ENCODE measurements at places on chromosomes 11 and 22. TPM values are rescaled to one million over a fixed set of nuclear protein-coding genes. Genes with fewer than 3 reads are reported as not detected.

Gene FSHB
- total RNA-seq: not detected

DNA sequence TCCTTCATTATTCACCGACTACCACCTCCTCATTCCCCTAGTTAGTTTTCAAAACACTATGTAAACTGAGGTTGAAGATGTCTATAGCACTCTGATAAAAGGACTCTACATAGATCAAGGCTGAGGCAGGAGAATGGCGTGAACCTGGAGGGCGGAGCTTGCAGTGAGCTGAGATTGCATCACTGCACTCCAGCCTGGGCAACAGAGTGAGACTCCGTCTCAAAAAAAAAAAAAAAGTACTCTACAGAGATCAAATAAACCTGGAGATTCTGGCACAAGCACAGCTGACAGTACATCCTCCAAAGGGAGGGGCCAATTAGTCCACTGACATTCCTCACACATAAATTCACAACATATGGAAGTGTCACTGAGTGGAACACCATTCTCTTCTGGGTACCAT lies 31.0 kb downstream of the TSG101 start:
- DNase-seq: no peak

- DNase-seq: no peak
These were observed 716 bp downstream of the GRM5 start for GRCh38 chr11:89065066-89065465.

- DNase-seq: peak; percentile 9
These were observed 6.5 kb downstream of the TMEM25 start for GRCh38 chr11:118537409-118537980.

GRCh38 chr22:44080936-44081861 lies 57.1 kb downstream of the PARVB start:
- peak; percentile 52 for DNase-seq

DNA sequence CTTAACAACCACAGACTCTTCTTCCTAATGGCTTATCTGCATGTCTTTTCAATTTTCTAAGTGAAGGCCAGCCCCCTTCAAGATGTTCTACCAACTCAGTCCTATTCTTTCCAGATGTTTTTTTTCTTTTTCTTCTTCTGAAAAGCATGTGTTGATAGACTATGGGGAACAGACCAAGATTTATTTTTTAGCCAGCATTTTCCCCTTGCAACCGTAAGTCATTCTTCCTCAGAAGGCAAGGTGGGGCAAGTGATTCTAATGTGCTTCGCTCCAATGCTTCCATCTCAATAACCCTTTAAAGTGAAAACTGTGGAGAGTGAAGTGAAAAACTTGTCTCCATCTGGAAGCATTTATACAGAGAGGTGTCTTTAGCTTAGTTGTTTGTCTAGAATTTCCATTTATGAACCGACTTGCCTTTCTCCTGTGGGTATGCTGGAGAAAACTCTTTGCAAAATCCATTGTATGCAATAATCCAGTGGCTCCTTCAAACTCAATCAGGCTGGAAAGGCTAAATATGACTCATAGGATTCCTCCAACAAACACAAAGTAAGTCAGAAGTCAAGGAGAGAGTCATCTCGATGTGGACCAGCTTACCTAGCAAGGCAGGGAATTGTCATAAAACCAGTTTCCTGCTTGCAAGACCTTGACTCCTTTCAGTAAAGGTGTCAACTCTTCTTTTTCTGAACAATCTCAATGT lies 83.7 kb downstream of the MAML2 start:
- DNase-seq: peak; percentile 80

Gene CCDC89
- not detected for total RNA-seq

DNA sequence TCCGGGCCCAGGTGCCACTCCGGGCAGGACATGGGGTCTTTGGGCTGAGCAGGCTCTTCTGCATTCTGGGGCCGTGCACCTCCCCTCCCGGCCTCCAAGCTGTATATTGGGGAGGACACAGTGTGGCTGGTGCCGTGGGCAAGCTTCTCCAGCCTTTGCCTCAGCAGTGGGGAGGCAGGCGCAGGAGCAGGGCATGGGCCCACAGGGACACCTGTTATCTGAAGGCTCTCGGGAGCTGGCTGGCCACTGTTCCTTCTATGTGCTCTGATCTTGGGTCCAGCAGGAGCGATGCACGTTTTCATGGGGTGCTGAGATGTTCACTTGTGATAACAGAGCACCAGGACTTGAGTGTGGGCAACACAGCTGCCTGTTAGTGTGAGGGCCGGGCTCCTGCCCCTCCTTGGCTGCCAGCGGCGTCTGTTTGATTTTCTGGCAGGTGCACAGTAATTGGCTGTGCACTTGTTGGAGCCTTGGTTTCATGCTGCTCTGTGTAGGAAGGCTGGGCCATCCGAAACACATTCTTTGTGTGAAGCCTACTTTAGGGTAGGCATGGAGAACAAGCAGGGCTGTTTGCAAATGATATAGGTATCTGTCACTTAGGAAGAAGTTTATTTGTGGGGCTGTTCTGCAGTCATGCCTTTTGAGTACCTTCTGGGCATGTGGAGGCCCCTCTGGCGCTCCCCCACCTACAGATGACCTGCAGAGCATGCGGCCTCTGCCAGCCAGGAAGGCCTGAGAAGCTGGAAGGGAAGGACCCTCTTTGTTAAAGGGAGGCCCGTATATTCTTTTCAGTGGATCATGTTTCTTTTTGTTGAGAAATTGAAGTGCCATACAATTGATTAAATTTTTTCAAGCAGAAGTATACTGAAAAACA lies 201.5 kb downstream of the TBC1D22A start:
- no peak for DNase-seq

DNA sequence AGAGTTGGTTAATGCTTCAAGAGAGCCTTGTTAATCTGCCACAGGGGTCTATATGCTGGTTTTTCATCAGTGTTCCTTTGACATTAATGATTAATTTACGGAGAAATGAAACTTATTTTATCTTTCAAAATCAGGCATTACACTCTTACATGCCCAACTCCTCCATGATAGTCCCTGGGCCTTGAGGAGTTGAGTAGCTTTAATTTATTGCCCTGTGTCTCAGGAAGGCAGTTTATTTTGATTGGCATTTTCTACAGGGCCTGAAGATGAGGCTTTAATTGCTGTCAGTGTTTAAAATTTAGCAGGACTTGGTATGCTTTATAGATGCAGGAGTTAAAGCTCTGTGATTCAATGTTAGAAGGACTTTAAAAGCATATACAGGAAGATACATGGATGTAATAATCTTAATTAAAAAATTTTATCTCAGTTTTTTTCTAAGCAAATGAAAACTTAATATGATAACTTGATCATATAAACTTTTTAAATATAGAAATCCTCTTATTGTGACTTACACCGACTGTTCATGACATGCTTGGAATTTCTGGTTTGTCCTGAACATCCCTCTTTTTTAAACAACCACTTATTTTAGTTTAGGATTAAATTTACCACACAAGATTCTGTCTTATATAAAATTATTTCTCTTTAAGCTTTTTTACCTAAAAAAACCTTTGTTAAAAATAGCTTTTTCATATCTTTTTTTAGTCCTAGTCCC lies 12.2 kb downstream of the GLYAT start:
- no peak for DNase-seq

DNA sequence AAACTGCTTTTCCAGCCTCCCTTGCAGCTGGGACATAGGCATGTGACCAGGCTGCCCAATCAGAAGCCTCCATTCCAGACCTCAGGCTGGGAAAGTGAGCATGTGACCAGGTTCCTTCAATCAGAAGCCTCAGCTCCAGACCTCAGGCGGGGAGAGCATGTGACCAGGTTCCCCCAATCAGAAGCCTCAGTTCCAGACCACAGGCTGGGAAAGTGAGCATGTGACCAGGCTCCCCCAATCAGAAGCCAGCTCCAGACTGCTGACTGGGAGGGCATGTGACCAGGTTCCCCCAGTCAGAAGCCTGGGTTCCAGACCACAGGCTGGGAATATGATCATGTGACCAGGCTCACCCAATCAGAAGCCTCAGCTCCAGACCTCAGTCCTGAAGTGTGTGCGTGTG lies 11.7 kb upstream of the IL2RB start:
- DNase-seq: no peak

Gene ISX
- total RNA-seq: not detected

DNA sequence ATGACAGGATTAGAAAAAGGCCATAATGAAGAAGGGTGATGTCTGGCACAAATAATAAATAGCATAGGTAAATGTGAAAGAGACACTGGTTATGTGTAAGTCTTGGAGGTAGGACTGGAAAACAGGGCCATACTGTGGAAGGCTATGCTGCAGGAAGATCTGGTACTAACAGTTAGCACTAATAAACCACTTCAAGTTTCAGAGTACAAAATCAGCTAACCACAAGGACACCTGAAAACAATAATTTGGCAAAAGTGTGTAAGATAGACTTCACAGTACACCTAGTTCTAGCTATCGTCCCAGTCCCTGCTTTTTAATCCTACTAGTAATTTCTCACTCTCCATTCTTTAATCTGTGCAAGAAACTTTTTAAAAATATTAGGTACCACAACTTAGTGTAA lies 44.3 kb downstream of the CWF19L2 start:
- DNase-seq: no peak

Gene RASL10A
- not detected for total RNA-seq

- DNase-seq: no peak
These were observed 56.2 kb upstream of the CSNK2A3 start for GRCh38 chr11:11409224-11409623.

DNA sequence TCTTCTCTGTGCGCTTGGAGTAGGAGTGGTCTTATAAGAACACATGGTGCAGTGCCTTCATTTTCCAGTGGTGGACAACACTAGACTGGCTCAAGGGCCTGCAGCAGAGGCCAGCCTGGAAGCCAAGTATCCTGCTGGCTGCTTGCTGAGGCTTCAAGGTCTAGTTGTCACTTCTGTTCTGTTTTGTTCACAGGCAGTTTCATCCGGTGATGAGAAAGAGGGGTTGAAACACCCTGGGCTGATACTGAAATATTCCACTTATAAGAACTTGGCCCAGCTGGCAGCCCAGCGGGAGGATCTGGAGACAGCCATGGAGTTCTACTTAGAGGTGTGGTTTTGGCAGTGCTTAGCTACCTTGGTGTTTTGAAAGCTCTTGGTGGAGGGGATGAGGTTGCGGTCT lies 29.8 kb downstream of the CABIN1 start:
- DNase-seq: no peak

Gene APOA5
- not detected for total RNA-seq

- peak; percentile 66 for DNase-seq
These were observed 22.3 kb downstream of the SLN start for GRCh38 chr11:107689317-107690202.

Gene OMP
- not detected for total RNA-seq

DNA sequence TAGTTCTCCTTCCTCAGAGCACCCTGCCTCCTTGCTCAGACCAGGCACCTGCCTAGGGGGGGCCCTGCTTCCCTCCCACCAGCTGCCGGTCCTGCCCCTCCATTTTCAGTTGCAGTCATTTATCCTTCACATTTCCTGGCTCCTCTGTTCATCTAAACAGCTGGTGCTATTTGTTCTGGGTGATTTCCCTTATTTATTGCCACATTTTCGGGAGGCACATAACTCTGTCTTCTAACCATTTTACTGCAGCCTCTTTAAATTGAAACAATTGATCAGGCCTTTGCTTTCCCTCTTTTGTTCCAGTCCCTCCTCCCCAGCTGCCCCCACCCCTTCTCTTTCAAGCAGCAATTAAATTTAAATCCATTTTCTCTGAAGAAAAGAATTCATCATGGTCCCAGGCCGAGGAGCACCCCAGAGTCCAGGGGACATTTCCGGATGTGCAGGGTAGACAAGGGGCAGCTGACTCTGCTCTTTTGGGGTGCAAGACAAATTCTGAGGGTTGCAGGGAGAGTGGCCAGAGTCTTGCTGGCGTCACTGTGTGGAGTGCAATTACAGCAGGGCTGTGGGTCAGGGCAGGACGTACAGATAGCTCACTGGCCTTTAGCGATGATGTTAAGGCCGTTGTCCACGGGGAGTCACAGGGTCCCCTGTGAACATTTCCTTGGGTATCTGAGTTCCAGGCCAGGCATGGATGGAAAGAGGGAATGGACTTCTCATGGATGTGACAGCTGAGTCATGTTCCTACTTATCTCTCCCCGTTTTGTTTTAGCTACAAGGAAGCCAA lies 476.4 kb downstream of the TBC1D22A start:
- no peak for DNase-seq

DNA sequence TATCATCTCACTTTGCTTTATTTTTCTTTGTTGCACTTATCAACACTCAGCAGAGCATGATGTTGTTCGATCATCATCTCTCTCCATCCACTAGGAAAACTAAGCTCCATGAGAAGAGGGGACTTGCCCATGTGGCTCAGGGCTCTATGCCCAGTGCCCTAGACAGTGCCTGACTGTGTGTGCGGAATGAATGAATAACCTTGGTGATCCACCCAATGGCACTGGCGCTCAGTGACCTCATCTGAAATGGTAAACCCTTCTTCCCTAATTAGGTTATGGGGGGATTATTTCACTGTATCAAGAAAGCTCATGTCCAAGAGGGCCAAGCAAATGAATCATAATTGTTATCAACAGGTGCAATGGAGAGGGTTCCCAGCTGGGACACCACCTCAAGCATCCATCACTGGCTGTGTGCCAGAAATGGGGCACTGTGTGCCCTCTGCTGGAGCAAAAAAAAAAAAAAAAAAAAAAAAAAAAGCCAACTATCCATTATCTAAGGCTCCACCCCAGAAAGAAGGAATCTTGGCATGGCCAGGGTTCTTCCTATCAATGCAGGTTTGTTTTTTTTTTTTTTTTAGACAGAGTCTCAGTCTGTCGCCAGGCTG lies 172.6 kb downstream of the LARGE1 start:
- DNase-seq: no peak

- DNase-seq: peak; percentile 60
These were observed 70.7 kb upstream of the AKIP1 start for GRCh38 chr11:8839957-8840945.

DNA sequence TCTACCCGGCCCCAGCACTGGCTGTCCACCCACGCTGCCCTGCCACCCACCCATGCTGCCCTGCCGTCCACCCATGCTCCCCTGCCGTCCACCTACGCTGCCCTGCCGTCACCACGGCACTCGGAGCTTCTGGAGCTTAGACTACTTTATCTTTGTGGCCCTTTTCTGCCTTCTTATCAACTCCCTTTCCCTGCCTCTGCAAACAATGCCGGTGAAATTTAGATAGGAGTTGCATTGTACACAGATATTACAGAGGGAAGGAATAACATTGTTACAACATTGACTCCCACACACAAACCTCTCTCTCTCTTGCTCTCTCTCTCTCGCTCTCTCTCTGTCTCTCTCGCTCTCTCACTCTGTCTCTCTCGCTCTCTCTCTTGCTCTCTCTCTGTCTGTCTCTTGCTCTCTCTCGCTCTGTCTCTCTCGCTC lies 33.7 kb upstream of the BRSK2 start:
- DNase-seq: no peak

Gene NAP1L4
- 90.2 TPM for total RNA-seq

- DNase-seq: no peak
These were observed 106.7 kb upstream of the OR9G4 start for GRCh38 chr11:56855217-56855616.
